CD8-positive, alpha-beta memory T cell (primary cell): ENCODE measurements at places on chromosomes 16 and 17. TPM values are rescaled to one million over a fixed set of nuclear protein-coding genes. Genes with fewer than 3 reads are reported as not detected.

DNA sequence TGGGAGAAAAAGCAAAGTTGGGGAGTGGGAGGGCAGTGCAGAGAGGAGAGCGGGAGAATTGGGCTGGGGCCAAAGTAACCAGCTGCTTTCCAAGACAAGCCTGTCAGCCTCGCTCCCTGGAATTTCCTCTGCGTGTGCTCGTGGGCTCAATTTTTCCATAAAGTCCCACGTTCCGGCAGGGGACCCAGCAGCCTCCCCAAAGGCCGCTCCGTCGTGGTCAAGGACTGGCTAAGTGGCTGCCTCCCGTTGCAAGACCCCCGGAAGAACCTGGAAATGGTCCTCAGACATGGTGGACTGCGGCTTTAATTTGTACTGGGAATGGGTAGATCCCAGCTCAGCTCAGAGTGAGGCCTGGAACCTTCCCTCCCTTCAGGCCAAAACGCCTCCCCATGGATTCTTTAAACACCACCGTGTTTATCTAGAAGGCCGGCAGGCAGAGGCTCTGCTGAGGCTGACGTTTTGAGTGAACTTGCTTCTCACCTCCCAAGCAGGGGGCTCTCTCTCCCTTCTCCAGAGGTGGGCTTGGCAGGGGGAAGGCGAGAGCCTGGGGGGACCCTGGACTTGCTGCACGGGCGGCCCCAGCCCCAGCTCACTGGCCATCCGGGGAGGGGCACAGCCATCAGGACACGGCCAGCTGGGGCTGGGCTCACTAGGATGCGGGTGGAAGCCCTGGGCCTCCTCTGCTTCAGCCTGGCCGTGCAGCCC, 190.0 kb downstream of the C16orf95 start:
- no peaks in the 10 kb centered on the region for H3K4me1 ChIP-seq
- no peak for DNase-seq
- no peak overlapping the region for H3K27ac ChIP-seq
- no peaks in the 10 kb centered on the region for H3K27me3 ChIP-seq
- no peaks in the 10 kb centered on the region for H3K36me3 ChIP-seq

GRCh38 chr17:70624211-70624610, 454.9 kb downstream of the KCNJ2 start:
- no peaks in the 10 kb centered on the region for H3K27me3 ChIP-seq
- no peaks in the 10 kb centered on the region for H3K36me3 ChIP-seq
- H3K27ac ChIP-seq: no peak overlapping the region
- H3K4me1 ChIP-seq: no peaks in the 10 kb centered on the region

TMEM88 gene
- 5.5 TPM for total RNA-seq

PRAC2 gene
- not detected for total RNA-seq

DNA sequence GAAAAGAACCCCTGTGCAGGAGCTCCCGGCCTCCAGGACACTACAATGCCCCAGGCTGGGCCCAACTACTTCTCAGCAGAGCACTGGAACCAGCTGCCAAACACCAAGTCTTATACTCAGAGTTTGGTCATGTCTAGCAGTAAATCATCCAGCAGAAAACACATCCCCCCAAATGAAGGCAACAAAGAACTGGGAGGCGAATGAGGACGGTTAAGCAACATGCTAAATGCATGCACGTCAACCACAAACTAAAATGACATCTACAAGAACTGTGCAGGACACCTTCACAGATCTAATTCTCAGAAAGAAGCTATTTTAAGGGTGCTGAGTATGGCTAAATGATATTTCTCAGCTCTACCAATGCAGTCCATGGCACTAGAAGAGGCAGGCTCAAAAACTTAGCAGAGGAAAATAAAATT, 7.6 kb upstream of the IRX5 start:
- H3K36me3 ChIP-seq: no peaks in the 10 kb centered on the region
- peaks cover 8% of the 10 kb centered on the region for H3K4me1 ChIP-seq
- peaks cover 26% of the 10 kb centered on the region for H3K27me3 ChIP-seq
- DNase-seq: no peak

- peaks cover 7% of the 10 kb centered on the region for H3K4me1 ChIP-seq
- no peak overlapping the region for H3K4me3 ChIP-seq
- no peaks in the 10 kb centered on the region for H3K36me3 ChIP-seq
- no peaks in the 10 kb centered on the region for H3K27me3 ChIP-seq
- no peak for DNase-seq
These were observed 106.4 kb upstream of the TOB1 start for GRCh38 chr17:50972577-50972976.

GRCh38 chr16:20321671-20322070, 5.6 kb downstream of the GP2 start:
- no peaks in the 10 kb centered on the region for H3K4me1 ChIP-seq
- H3K36me3 ChIP-seq: no peaks in the 10 kb centered on the region
- no peak overlapping the region for H3K27ac ChIP-seq
- H3K27me3 ChIP-seq: no peaks in the 10 kb centered on the region
- no peak overlapping the region for H3K4me3 ChIP-seq

PLEKHH3 gene
- 0.38 TPM for total RNA-seq

- DNase-seq: no peak
- no peak overlapping the region for H3K27ac ChIP-seq
- peaks cover 17% of the 10 kb centered on the region for H3K4me1 ChIP-seq
- no peaks in the 10 kb centered on the region for H3K27me3 ChIP-seq
- no peak overlapping the region for H3K4me3 ChIP-seq
These were observed 555.3 kb downstream of the MAF start for GRCh38 chr16:79045191-79045590.

DNA sequence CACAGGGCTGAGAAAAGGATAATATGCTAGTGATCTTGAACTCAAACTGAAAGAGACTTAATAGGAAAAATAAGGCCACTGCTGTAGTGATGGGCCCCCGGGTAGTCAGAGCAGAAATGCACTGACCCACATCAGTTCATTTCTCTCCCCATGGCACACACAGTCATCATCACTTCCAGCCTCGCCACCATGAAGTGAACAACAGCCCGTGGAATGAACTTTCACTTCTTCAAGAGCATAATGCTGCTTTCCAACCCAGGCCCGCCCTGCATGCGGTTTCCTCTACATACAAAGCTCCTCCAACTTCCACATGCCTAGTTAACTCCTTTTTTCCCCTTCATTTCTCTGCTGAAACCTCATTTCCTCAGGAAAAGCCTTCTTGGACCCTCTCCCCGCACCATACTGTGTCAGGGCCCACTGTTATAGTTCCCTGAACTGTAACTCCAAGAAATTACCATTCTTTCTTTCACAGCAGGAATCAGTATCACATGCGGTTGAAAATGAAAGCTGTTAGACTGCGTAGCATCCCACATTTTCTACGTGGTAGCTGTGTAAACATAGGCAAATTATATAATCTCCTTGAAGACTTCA, 65.8 kb upstream of the SMIM36 start:
- no peaks in the 10 kb centered on the region for H3K27me3 ChIP-seq
- H3K4me1 ChIP-seq: peaks cover 29% of the 10 kb centered on the region
- peak overlapping the region; percentile 55 for H3K4me3 ChIP-seq
- DNase-seq: peak; percentile 43
- peak overlapping the region; percentile 76 for H3K27ac ChIP-seq

DNA sequence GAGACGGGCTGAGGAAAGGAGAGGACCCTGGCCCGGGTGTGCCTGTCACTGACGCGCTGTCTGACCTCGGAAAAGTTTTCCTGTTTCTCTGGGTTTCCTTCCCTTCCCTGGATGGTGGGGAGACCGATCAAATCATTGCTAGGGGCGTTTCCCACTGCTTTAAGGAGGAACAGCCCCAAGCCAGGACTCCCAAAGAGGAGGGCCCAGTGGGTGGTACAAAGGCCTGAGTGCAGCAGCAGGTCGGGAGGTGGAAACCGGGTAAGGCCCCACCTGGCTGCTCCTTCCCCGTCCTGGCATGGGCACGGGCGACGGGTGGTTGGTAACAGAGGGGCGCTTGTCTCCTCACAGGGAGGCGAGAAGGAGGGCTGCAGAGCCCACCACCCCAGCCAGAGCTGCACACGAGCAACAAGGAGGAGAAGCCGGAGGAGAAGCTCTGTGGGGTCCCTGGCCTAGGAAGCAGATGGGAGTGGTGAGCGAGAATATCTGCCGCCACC, 2.2 kb downstream of the SRL start:
- no peak overlapping the region for H3K4me3 ChIP-seq
- H3K27ac ChIP-seq: no peak overlapping the region
- no peak for DNase-seq
- no peaks in the 10 kb centered on the region for H3K27me3 ChIP-seq

DNA sequence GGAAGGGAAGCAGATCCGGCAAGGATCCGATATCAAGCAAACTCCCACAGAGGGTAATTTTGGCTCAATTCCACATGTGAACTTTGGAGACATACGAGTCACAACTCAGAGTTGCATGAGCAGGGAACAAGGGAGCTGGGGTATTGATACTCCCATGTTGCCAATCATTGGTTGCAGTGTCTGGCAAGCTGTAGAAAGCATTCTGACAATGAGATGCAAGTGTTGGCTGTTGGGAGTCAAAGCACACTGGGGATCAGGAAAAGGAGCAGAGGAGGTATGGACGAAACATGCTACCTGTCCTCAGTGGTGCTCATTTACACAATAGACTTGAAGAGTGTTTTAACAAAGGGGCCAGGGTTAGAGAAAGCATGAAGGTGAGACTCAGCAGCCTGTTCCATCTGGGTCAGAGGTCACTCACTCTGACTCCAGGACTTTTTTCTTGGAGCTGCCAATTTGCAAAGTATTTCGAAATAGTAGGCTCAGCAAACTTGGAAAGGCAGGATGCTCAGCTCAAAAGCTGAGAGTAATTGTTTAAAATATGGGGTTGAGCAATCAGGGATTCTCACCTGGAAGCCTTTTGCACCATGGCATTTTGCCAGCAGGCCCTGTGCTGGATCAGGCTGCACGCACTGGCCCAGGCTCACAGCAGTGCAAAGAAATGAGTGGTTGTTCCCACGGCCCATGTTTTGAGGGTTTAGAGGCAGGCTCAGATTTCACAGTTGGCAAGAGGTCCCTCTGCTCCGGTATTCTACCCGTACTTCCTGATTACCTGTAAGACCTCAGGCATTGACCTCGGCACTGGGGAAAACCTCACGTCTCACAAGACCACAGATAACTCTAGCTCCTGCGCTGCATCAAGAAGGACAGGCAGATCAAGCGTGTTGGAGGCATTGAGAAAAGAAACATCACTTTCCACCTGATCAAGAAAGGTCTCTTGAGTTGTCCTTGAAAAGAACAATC, 17.6 kb upstream of the NKD1 start:
- H3K36me3 ChIP-seq: no peaks in the 10 kb centered on the region
- no peaks in the 10 kb centered on the region for H3K4me1 ChIP-seq
- DNase-seq: no peak

GRCh38 chr16:49502136-49502881, 128.7 kb downstream of the C16orf78 start:
- no peak for DNase-seq
- H3K27ac ChIP-seq: no peak overlapping the region
- no peak overlapping the region for H3K4me3 ChIP-seq
- H3K4me1 ChIP-seq: no peaks in the 10 kb centered on the region
- no peaks in the 10 kb centered on the region for H3K27me3 ChIP-seq

- H3K27me3 ChIP-seq: peaks cover 7% of the 10 kb centered on the region
- DNase-seq: no peak
- no peaks in the 10 kb centered on the region for H3K36me3 ChIP-seq
- H3K4me3 ChIP-seq: no peak overlapping the region
- H3K27ac ChIP-seq: no peak overlapping the region
- H3K4me1 ChIP-seq: no peaks in the 10 kb centered on the region
These were observed 147.2 kb downstream of the RBFOX3 start for GRCh38 chr17:79463421-79464317.

DNA sequence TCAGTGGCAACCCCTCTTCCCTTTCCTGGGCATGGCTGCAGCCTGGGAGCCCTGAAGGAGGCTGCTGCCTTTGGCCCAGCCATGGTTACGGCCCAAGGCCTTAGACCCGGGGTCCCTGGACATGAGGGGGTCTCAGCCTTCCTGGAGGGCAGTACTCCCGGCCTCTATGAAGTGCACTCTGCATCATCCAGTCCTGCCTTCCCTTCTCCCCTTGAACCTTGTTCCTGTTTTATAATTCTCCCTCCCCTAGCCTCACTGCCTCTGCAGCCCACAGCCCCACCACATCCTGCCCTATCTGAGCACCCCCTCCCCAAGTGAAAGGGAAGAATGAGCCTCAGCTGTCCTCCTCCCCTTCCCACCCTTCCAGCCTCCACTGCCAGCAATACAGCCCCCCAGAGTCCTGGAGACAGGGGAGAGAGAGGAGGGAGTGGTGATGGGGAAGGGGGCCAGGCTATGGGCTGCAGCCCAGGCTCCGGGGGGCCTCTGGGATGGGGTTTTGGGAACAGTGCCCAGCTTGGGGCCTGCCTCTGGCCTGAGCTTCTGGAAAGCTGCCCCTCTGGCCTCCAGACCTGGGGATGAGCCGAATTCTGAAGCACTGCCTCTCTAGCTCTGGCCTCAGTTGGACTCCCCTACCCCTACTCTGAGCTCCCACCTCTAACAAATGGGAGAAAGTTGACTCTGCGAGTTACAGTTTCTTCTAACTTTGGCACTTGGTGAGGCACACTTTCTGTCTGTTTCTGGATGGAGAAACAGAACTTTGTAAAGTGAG, 7.6 kb downstream of the CCR7 start:
- no peaks in the 10 kb centered on the region for H3K27me3 ChIP-seq
- no peak for DNase-seq
- H3K27ac ChIP-seq: no peak overlapping the region
- peaks cover 61% of the 10 kb centered on the region for H3K36me3 ChIP-seq
- peaks cover 97% of the 10 kb centered on the region for H3K4me1 ChIP-seq

B4GALNT2 gene
- not detected for total RNA-seq

GRCh38 chr17:6775871-6776405, at the start of gene FBXO39:
FBXO39 (plus strand) TSS chr17:6776215; CDS start chr17:6779869, 3,654 bp downstream.
- H3K27me3 ChIP-seq: peaks cover 3% of the 10 kb centered on the region
- H3K36me3 ChIP-seq: peaks cover 27% of the 10 kb centered on the region
- H3K27ac ChIP-seq: no peak within 1 kb of the TSS

DNA sequence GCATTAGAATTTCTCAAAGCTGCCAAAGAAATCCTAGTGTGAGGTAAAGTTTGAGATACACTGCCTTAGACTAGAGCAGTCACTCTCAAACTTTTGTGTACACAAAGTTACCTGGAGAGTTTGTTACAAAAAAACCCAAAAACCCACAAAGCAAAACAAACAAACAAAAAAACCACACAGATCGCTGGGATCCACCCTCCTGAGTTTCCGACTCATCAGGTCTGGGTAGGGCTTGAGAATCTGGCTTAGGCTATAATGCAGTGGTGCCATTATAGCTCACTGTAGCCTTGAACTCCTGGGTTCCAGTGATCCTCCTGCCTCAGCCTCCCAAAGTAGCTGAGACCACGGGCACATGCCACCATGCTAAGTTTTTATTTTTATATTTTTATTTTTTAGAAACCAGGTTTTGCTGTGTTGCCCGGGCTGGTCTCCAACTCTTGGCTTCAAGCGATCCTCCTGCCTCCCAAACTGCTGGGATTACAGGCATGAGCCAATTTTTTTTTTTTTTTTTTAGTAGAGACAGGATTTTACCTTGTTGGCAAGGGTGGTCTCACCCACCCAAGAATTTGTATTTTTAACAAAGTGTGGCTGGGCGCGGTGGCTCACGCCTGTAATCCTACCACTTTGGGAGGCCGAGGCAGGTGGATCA, 22.3 kb upstream of the SMG1 start:
- H3K27me3 ChIP-seq: no peaks in the 10 kb centered on the region
- no peak for DNase-seq
- peaks cover 13% of the 10 kb centered on the region for H3K4me1 ChIP-seq
- H3K4me3 ChIP-seq: no peak overlapping the region

HAS3 gene
- 0.55 TPM for total RNA-seq

GRCh38 chr16:10769381-10769780, 25.7 kb downstream of the NUBP1 start:
- peaks cover 30% of the 10 kb centered on the region for H3K4me1 ChIP-seq
- no peak overlapping the region for H3K4me3 ChIP-seq
- no peaks in the 10 kb centered on the region for H3K27me3 ChIP-seq

GRCh38 chr16:85261204-85261603, 148.9 kb upstream of the CIBAR2 start:
- H3K27ac ChIP-seq: no peak overlapping the region
- DNase-seq: no peak
- no peak overlapping the region for H3K4me3 ChIP-seq
- no peaks in the 10 kb centered on the region for H3K27me3 ChIP-seq
- no peaks in the 10 kb centered on the region for H3K4me1 ChIP-seq
